ENCODE measurements at places on chromosomes 5 and 9.

- DNase-seq, result no peak
Observed at GRCh38 chr9:127448112-127448805, 2.9 kb downstream of the RPL12 start.

DNA sequence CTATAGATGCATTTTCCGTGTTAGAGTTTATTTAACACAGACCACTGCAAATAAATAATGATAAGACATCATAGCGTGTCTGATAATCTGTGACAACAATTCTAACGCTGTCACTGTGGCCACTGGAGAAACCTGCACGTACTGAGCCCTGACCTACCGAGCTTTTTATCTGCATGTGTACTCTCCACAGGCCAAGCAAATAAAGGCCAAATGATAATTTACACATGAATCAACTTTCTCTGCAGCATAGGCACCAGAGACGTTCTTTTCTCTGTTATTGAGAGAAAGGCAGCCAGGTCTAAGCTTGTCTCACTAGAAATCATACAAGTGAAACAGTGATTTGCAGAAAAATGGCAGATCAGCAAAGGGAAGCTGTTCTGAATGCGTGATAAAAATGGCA is 75.8 kb downstream of the POU5F2 start:
- DNase-seq, result no peak

GRCh38 chr9:133160742-133161546 is 2.8 kb downstream of the GBGT1 start:
- no peak for DNase-seq

DNA sequence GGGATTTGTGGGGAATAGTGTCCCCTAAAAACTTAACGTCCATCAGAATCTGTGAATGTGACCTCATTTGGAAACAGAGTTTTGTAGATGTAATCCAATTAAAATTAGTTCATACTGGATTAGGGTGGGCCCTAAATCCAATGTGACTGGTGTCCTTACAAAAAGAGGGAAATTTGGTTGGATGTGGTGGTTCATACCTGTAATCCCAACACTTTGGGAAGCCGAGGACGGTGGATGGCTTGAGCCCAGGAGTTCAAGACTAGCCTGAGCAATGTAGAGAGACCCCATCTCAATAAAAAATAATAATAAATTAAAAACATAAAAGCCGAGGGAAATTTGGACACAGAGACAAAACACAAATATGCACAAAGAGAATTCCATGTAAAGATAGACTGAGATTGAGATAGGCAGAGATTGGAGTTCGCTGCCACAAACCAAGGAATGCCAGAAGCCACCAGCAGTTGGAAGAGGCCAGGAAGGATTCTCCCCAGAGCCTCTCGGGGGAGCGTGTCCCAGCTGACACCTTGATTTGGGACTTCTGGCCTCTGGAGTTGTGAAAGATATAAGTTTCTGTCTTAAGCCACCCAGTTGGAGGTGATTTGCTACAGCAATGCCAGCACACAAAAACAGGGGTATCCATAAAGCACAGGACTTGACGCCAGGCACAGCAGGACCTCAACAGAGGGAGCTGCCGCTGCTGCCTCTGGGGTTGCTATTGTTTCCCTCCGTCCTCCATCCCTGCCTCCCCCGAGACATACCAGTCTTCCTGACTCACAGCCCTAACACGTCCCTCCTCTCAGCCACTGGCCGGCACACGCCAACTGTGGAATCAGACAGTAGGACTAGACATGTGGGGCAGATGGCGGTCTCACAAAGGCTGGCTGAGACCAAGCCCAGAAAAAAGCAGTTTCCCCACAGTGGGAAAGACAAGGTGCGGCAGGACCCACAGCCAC is 73.8 kb upstream of the IL17B start:
- no peak for DNase-seq

GRCh38 chr5:173228639-173229381 is 6.2 kb downstream of the NKX2-5 start:
- DNase-seq, result no peak

- no peak for DNase-seq
Observed at GRCh38 chr5:130222573-130222972, 318.3 kb downstream of the CHSY3 start.

DNA sequence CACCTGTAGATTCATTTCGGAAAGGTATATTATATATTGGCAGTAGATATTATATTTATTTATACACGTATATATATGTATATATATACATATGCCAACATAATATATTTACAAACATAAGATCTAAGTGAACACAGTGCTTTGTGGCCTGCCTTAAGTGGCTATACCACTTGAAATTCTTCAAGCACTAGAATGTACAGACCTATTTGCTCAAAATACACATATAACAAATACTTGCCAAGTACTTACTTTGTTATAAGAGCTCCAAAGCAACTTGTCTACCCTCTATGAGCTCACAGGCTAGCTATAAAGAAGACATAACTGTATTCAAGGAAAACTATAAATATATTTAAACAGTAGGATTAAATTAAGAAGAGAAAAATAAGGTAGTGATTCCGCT is 33.6 kb upstream of the SLC36A1 start:
- peak; percentile 4 for DNase-seq

- DNase-seq, result no peak
Observed at GRCh38 chr5:42547141-42547540, 123.9 kb downstream of the GHR start.

All from NCI-H187 (cell line).